ENCODE measurements at places on chromosomes 5 and 9.

DNA sequence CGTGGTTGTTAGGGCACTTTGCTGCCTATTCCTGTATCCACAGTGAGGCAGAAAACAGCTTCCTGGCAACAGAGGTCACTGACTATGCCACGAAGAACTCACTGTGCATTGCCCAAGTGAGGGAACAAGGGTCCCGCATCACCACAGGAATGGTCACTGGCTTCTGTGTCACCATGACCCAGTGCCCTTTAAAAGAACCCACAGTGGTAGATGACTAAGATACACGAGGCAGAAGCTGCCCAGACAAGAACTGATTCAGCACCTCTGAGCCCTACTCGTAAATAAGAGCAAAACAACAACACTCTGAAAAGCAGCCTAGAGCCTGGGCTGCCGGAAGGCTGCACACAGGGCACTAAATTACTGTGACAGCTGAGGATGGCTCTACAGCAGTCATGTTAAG is 236.6 kb upstream of the RASEF start:
- no peaks in the 10 kb centered on the region for H3K36me3 ChIP-seq
- H3K4me1 ChIP-seq = no peaks in the 10 kb centered on the region
- H3K27ac ChIP-seq = no peak overlapping the region

DNA sequence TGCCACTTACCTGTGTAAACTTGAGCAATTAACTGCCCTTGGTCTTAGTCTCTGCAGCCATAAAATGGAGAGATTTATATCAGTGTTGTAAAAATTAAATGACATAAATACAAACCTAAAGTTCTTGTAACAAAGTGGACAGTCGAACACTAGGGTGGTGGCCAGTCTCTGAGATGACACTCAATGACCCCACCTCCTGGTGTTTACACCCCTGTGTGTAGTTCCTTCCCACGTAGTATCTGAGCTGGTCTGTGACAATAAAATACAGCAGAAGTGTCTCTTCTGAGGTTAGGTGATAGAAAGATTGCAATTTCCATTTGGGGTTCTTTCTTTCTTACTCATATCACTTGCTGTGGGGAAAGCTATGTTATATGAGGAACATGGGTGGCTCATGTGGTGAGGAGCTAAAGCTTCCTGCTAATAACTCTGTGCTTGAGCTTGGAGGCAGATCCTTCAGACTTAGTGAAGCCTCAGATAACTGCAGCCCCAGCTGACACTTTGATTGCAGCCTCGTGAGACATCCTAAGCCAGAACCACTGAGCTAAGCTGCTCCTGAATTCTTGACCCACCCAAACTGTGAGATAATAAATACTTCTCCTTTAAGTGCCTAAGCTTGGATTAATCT is 173.4 kb upstream of the CHD1 start:
- H3K27me3 ChIP-seq = peaks cover 8% of the 10 kb centered on the region
- H3K4me1 ChIP-seq = peaks cover 2% of the 10 kb centered on the region
- no peak overlapping the region for H3K27ac ChIP-seq
- no peak for DNase-seq

- H3K36me3 ChIP-seq = no peaks in the 10 kb centered on the region
- DNase-seq = no peak
- H3K27ac ChIP-seq = no peak overlapping the region
- peaks cover 5% of the 10 kb centered on the region for H3K27me3 ChIP-seq
Observed at GRCh38 chr9:87515588-87516221, 18.0 kb downstream of the DAPK1 start.

DNA sequence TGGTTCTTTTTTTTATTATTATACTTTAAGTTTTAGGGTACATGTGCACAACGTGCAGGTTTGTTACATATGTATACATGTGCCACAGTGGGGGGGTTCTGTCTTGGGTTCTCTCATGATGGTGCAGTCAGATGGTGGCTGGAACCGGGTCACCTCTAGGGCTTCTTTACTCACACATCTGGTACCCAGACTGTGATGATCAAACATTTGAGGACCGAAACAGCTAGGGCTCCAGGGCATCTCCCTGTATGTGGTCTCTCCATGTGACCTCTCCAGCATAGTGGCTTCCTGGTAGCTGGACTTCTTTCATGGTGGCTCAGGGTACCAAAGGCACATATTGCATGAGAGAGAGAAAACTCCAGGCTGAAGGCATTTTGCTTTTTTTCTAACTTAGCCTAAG is 9.8 kb upstream of the CRHBP start:
- H3K27me3 ChIP-seq = peaks cover 2% of the 10 kb centered on the region
- no peaks in the 10 kb centered on the region for H3K36me3 ChIP-seq
- H3K4me1 ChIP-seq = no peaks in the 10 kb centered on the region
- DNase-seq = no peak

- peaks cover 3% of the 10 kb centered on the region for H3K27me3 ChIP-seq
- no peaks in the 10 kb centered on the region for H3K36me3 ChIP-seq
- no peak overlapping the region for H3K27ac ChIP-seq
- DNase-seq = no peak
- H3K4me1 ChIP-seq = peaks cover 2% of the 10 kb centered on the region
- no peak overlapping the region for H3K4me3 ChIP-seq
Observed at GRCh38 chr5:144139586-144139985, 30.9 kb downstream of the YIPF5 start.
